Kidney glomerular epithelial cell (primary cell): ENCODE measurements at places on chromosomes 7 and 10.

- no peak for DNase-seq
These were observed 17.6 kb upstream of the FAM221A start for GRCh38 chr7:23662124-23662983.

DNA sequence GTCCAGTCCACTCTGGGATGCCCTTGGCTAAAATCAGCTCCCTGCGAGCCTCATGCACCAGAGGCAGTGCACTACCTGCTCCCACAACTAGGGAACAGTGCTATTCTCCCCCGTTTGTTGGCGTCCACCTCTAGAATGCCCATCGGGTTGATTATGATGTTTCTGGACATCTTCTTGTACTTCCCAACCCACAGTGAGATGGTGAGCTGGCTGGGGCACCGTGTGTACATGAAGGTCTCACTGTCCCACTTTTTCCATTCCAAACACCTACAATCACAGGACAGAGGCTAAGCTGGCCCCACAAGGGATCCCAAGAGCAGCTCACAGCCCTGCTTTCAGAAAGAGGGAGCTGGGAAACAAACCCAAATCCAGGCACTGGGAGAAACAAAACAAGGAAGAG is 126.2 kb upstream of the ZNF92 start:
- DNase-seq: no peak

DNA sequence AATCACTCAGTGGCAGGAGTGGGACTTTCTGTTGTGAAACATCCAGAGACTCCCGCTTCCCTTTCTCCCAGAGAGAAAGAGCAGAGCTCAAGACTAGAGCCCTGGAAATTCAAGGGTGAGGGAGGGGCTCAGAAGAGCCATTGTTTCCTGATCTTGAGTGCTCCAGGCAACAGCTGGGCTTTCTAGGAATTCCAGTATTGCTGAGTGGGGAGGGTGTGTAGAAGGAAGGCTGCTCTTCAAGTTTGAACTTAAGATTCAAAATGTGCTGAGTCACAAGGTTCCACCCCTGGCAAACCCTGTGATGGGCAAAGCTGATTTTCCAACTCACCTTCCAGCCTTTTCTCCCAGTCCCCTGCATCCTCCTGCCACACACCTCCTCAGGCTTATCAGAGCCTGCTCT is 42.3 kb upstream of the MSRB2 start:
- no peak for DNase-seq

- DNase-seq: no peak
These were observed 41.3 kb downstream of the IL2RA start for GRCh38 chr10:6020826-6021225.

GRCh38 chr7:99024066-99024465 is 119.8 kb downstream of the SMURF1 start:
- no peak for DNase-seq

DNA sequence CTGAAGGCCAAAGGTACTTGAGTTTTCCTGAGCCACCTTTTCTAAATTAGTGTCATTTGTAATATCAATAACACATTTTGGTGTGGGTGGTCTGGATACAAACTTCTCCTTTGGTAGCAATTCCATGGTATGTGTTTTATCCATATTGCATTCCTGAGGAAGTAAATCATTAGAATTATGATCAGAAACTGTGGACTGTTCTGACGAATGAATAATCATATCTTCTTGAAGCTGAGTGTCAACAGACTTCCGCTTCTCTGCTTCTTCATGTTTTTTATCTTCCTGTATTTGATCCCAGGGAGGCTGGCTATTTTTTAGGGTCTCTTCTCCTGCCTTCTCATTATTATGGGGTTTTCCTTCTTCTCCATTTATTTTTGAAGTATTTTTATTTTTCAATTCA is 81.4 kb downstream of the NRBF2 start:
- no peak for DNase-seq

DNA sequence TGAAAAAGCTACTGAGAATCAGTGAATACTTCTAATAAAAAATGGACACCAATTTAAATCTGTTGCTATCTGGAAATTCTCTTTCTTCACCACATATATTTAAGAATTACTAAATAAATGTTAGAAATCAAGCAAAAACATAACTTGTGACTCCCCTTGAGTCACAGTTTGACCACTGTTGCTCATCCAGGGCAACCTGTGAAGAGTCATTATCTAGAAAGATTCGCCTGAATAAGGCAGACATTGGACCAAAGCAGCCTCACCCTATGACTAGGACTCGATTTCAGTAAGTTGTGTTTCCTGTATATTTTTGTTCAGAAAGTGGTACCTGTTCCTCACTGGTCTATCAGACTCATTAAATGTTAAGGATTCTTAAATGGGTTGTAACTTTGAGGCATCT is 572.4 kb downstream of the ATRNL1 start:
- DNase-seq: no peak

- no peak for DNase-seq
These were observed 31.2 kb upstream of the TMEM168 start for GRCh38 chr7:112821345-112821744.

DNA sequence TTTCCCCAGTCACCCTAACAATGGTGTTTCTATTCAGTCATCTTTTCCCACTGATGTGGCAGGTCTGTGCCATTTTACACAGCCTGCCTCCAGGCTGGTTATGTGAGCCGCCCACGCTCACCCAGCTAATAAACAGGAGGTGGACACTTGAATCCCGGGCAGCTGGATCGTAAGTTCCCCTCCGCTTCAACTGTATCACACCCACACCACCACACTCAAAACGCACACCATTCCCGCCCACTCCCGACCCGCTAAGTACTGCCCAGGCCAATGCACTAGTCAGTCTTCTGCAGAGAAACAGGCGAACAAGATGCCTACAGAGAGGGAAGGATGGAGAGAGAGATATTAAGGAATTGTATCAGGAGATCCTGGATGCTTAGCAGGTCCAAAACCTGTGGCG is 38.9 kb upstream of the PFKP start:
- DNase-seq: no peak

DNA sequence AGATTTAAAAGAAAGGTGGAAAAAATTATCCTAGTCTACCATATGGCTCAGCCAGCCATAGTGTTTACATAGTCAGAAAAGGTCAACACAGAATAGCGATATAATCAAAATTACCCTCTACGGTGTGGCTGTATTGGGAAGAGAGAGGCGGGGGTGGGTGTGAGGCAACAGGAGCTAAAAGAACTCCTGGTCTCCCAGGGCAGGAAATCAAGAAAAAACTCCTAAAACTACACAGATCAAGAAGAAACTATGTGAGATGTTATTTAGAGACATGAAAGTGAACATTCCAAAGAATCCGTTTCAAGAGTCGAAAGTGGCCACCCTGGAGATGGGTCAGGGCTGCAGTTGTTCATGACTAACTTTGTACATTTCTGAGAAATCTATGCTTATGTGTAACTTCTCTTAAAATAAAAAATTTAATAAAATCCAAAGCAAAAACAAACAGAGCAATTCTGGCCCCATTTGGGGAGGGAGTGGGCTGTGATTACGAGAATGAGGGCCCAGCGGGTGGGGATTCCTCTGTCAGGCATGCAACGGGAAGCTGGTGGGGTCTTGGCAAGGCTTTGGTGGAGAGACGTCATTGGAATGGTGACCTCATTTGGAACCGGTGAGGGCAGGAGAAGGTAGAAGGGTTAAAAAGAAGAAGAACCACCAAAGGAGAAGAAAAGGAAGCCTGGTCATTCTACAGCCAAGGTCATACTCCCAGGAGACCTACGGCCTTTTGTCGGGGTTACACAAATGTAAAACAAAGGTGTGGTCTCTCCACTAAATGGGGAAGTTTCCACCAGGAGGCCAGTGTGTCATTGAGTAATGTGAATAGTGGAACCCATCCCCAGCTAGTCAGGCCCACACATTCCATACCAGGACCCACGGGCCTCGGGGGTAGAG is 71.2 kb upstream of the DUSP5 start:
- DNase-seq: peak; percentile 91

DNA sequence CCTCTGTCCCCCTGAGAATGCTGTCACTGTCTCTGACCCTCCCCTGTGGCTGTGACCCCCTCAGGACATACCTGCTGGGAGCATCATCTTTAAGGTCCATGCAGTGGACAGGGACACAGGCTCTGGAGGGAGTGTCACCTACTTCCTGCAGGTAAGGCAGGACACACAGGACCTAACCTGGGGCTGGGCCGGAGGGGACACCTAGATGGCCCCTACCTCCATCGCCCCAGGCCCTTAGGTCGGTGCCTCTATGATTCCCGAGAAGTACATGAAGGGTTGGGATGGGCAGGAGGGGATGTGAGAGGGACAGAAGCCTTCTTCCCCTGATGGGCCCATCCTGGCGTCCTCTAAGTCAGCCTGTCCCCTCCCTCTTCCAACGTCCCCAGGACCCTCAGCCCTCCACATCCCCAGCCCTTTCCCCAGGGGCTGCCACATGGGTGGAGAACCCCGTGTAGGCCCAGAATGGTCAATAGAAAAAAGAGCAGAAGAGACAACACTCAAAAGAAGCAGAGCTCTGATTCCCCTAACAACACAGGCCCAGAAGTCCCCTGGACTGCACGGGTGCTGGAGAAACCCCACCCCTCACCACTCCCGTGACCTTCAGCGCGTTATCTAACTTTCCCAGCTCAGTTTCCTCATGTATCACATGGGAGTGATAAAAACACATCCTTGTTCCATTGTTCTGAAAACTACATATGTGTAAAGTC is 6.4 kb downstream of the CDHR1 start:
- DNase-seq: no peak

DNA sequence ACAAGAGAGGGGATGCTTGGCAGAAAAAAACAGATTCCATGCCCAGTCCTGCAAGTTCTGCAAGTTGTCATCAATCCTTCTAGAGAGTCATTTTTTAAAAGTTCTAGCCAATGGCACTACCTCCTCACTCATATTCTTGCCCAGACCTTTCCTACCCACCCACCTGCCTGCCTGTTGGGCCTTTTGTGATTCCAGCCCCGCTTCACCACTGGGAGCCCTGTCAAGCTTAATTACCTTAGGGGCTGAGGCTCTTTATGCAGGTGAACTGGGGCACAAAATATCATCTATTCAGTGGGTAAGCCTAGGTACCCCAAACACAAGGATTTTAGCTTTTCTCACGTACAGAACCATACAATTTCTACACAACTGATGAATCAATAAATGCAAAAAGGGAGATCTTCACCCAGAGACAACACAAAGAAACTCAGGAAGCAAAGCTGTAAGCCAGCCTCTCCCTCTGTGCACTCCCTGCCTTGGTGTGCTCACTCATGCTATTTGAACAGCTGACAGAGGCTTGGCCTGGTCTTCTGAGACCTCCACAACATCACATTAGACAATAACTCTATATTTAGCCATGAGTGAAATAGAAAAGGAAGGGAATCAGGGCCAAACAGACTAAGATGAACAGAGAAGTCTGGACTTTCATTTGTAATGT is 222.6 kb downstream of the HTR7 start:
- DNase-seq: no peak

GRCh38 chr10:77993620-77994019 is 35.7 kb downstream of the POLR3A start:
- no peak for DNase-seq

DNA sequence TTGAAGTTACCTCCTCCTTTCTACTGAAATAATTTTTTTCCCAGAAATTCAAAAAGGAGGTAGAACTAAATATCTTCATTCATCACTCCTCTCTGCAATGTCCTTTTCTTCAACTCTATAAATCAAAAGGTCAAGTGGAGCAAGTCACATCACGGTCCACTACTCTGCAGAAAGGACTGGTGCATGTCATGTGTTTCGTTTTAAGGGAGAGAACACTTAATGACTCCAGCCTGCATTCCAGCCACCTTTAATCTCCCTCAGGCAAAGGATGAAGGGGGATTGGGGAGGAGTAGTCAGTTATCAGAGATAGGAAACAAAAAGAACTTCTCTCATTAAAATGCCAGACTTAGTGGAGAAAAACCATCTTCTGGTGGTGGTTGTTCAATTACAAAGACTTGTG is 78.9 kb downstream of the ANK3 start:
- DNase-seq: no peak

- no peak for DNase-seq
These were observed 59.9 kb upstream of the DUSP5 start for GRCh38 chr10:110437761-110438341.

GRCh38 chr7:136857573-136857972 is 10.9 kb upstream of the CHRM2 start:
- DNase-seq: peak; percentile 8

- peak; percentile 61 for DNase-seq
These were observed 303.3 kb downstream of the GPR37 start for GRCh38 chr7:124462249-124462648.

GRCh38 chr7:157097569-157097968 is 41.2 kb upstream of the UBE3C start:
- no peak for DNase-seq

GRCh38 chr10:66747451-66747850 is 178.4 kb upstream of the LRRTM3 start:
- DNase-seq: peak; percentile 98

DNA sequence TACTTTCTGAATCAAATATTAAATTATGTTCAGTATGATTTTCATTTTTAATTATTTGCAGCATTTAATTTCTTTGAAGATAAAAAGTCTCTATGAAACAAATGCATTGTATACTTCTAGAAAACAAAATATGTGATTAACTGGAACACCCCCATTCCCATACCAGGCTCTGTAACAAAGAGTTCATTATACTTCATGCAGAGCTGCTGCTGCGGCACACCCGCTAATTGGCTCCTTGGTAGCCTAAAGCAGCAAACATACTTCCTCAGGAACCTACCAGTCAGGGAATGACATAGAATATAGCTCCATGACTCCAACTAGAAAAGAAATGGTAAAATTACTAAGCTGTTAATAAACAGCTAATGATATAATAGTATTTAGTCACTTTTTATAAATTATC is 19.3 kb downstream of the RAB11FIP2 start:
- no peak for DNase-seq

DNA sequence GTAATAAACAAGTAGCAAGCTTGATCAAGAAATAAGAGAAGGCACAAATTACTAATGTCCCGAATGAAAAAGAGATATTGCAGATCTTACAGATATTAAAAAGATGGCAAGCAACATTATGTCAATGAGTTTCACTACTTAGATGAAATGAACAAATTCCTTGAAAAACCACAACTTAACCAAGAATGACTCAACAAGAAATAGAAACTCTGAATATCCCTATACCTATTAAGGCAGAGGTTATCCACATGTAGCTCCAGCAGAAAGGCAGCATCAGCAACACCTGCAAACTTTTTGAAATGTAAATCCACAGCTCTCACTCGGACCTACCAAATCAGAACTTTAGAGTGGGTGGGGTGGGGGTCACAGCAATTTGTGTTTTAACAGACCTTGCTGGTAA is 33.6 kb downstream of the PDE1C start:
- peak; percentile 46 for DNase-seq

- no peak for DNase-seq
These were observed 34.5 kb downstream of the SMURF1 start for GRCh38 chr7:99109108-99110051.

GRCh38 chr7:103988468-103989199 is 824 bp downstream of the RELN start:
- peak; percentile 29 for DNase-seq

DNA sequence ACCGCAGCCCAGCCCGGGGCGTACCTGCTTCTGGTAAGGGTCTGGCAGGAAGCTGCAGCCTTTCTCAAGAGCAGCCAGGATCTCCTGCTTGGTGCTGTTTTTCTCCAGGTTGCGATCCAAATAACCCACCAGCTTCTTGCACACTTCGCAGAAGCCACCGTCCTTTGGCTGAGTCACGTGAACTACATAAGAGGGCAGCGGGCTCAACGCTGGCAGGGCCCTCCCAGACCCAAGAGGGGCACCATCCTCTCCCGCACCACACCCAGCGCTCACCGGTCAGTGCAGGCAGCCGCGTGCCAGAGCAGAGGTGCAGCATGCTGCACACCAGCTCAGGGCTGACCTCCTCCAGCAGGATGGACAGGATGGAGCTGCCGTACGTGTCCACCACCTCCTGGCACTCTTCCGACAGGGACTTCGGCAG is 31.6 kb downstream of the PSAP start:
- DNase-seq: no peak

- DNase-seq: no peak
These were observed 56.3 kb downstream of the NUDCD3 start for GRCh38 chr7:44434201-44434600.
